IMR-90 (cell line): ENCODE measurements at places on chromosomes 6 and 20. TPM values are rescaled to one million over a fixed set of nuclear protein-coding genes. Genes with fewer than 3 reads are reported as not detected.

CRISP3 gene
- total RNA-seq, result not detected in 2 replicates

- DNase-seq, result no peak
Measured at GRCh38 chr20:51305316-51306052, 237.0 kb downstream of the NFATC2 start.

GRCh38 chr6:35192301-35192860 lies 21.4 kb upstream of the SCUBE3 start:
- no peak for DNase-seq

DNA sequence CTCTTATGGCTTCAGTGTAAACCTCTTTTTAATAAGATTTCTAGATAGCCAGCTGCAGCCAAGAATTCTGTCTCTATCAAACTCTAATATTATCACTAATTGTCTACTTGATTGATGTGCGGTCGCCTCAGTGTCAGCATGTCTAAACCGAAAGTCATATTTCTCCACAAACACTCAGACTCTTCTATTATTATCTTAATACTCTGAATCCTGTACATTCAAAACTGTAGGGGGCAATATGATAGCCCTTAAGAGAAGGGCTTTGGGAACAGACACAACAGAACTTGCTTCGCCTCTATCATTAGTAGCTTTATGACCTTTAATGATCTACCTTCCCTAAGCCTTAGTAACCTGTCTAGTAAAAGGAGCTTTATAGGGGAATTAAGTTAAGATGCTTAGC lies 379.7 kb upstream of the PTCHD4 start:
- DNase-seq, result no peak

- no peak for DNase-seq
Measured at GRCh38 chr20:2125474-2126112, 24.0 kb downstream of the STK35 start.
